Thyroid gland (tissue), 4 donors: ENCODE measurements at places on chromosomes 4 and X. TPM values are rescaled to one million over a fixed set of nuclear protein-coding genes. Genes with fewer than 3 reads are reported as not detected.

NAA15 gene
- 22.4 TPM for total RNA-seq

CXCL3 gene
- 0.59 TPM for total RNA-seq

CAPN6 gene
- 0.13 TPM for total RNA-seq

ZXDA gene
- total RNA-seq = 13.1 TPM

ARX gene
- not detected for total RNA-seq

ATP10D gene
- 55.6 TPM for total RNA-seq

CXCL10 gene
- not detected for total RNA-seq

SUPT20HL1 gene
- total RNA-seq = not detected

DDX53 gene
- not detected for total RNA-seq

RNF4 gene
- 32.8 TPM for total RNA-seq

RHOXF1 gene
- total RNA-seq = not detected

CD38 gene
- 3.7 TPM for total RNA-seq

HPRT1 gene
- 13.4 TPM for total RNA-seq

FSTL5 gene
- not detected for total RNA-seq

PFKFB1 gene
- total RNA-seq = 1.1 TPM

ADGRL3 gene
- 0.67 TPM for total RNA-seq

VSIG4 gene
- total RNA-seq = 29.4 TPM

GRCh38 chrX:19303256-19303880 lies 40.4 kb upstream of the PDHA1 start:
- no peak for DNase-seq

GRCh38 chrX:155893521-155893920 lies 12.4 kb downstream of the VAMP7 start:
- no peak for DNase-seq

GRCh38 chr4:24244663-24245490 lies 339.5 kb downstream of the DHX15 start:
- peak; percentile 24 for DNase-seq

- no peak for DNase-seq
These were observed 59.3 kb downstream of the NLGN4X start for GRCh38 chrX:6169407-6169806.

- DNase-seq = no peak
These were observed at the start of gene CDX4 for GRCh38 chrX:73446831-73447230. TSS of gene CDX4 (plus strand) at chrX:73447053. CDS start at chrX:73447254, 201 bp downstream.

- DNase-seq = no peak
These were observed 52.8 kb upstream of the TAB3 start for GRCh38 chrX:30941898-30942297.

- no peak for DNase-seq
These were observed 124.9 kb downstream of the CBLL2 start for GRCh38 chrX:22397566-22397965.

GRCh38 chr4:182924497-182924896 lies 7.3 kb upstream of the DCTD start:
- DNase-seq = no peak

DNA sequence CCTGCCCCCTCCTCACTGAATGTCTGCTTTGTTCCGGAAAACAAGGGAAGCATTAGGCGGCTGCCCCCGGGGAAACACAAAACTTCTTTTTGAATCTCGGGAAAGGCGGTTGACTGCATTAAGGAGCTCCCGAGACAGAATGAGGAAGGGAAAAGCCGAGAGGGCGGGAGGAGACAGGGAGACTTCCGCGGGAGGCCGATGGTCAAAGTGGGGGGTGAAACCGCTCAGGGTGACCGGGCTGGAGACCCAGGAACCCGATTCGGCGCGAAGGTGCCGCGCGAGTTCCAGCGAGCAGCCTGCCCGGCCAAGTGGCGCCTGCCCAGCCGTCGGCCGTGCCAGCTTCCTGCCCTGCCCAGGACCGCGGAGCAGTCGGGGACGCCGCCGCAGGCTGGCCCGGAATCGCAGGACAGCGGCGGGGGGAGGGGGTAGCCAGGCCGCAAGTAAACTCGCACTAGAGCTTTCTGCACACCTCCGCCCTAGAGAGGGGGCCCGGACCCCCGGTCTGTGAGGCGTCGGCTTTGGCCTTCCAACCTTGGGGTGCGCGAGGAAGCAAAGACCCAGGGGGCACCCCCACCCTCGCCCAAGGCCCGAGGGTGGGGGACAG lies 55.1 kb upstream of the BCOR start:
- DNase-seq = peak; percentile 81

DNA sequence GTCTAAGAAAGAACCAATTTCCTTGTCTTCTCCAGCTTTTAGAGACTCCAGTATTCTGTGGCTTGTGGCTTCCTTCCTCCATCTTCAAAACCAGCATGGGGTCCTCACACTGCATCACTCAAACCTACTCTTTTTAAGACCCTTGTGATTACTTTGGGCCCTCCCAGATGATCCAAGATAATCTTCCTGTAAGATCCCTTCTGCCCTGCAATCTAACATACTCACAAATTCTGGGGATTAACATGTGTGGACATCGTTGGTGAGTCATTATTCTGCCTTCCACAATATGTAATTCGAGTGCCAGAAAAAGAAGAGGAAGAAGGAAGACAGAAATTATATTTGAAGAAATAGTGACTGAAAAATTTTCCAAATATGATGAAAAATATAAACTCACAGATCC lies 47.9 kb downstream of the BEND4 start:
- DNase-seq = no peak

- DNase-seq = no peak
These were observed 100.1 kb downstream of the EIF4E start for GRCh38 chr4:98828801-98829200.

GRCh38 chr4:147741190-147741788 lies 9.4 kb downstream of the ARHGAP10 start:
- no peak for DNase-seq

DNA sequence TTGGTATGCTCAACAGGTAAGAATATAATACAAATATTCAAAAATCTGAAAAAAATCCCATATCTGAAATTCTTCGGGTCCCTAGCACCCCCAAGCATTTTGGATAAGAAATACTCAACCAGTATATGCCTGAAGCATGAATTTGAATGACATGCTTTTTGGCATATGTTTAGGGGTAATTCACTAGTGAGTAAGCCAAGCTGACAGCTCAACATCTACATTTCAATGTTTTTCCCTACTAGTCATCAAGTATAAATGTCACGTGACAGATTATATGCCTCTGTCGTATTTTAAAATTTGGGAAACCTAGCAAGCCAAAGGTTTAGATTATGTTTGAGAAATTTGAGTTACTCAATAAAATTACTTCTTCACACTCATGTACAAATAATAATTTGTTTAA lies 125.1 kb downstream of the FGF16 start:
- DNase-seq = no peak

- DNase-seq = no peak
These were observed 22.0 kb downstream of the CXCL8 start for GRCh38 chr4:73762409-73762808.

DNA sequence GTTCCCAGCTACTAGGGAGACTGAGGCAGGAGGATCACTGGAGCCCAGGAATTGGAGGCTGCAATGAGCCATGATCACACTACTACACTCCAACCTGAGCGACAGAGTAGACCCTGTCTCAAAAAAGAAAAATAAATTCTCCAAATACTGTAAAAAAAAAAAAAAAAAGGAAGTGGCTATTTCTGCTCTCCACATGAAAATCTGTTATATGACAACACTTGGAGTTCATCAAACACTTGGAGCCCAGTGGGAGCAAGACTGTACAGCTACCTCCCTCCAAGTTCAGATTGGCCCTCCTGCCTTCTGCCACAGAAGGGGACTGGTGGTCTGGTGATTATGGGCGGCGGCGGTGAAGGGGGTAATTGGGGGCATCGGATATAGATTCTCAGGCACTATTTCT lies 9.0 kb upstream of the CLDN34 start:
- DNase-seq = no peak

- no peak for DNase-seq
These were observed 1496.3 kb downstream of the PCDH7 start for GRCh38 chr4:32216502-32216901.

- no peak for DNase-seq
These were observed 7.4 kb downstream of the ARHGAP10 start for GRCh38 chr4:147739239-147739823.

DNA sequence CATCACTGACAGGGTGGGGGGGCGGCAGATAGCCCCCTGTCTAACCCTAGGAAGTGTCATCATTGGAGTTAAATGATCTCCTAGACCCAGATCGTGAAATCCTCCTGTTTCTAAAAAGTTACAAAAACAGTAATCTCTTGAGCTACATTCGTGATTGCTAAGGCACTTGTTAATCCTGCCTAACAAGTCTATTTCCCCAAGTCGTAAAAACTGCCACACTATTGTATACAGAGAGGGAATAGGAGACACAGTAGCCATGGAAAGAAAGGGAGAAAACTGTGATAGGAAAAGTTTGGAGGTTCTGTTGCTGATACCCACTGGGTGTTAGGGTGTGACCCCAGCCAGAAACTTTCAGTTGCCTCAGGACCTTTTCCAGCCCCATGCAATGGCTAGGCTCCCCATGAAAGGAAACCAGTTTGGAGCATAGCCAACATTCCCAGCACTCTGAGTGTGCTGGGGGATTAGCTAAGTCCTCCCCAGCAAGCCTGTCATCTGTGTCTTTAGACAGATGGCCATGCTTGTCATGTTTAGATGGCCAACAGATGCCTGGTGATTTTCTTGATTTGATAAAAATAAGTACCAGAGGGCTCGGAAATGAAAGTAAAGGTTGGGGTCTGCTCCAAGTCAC lies 63.3 kb upstream of the ANXA10 start:
- no peak for DNase-seq

DNA sequence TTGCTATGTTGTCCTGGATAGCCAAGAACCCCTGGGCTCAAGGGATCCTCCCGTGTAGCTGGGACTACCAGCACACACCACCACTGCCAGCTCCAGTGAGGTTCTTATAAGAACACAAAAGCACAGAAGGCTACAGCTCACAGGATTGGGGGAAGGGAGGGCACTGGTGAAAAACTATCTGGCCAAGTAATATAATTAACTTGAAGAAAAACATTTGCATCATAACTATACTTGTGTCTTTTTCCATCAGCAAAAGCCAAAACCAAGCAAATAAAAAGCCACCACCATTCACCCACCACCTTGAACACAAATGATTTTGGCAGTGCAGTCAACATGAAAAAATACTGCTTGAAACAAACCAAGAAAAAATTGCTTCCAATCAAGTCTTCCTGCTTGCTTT lies 188.2 kb downstream of the MAML3 start:
- DNase-seq = peak; percentile 60

DNA sequence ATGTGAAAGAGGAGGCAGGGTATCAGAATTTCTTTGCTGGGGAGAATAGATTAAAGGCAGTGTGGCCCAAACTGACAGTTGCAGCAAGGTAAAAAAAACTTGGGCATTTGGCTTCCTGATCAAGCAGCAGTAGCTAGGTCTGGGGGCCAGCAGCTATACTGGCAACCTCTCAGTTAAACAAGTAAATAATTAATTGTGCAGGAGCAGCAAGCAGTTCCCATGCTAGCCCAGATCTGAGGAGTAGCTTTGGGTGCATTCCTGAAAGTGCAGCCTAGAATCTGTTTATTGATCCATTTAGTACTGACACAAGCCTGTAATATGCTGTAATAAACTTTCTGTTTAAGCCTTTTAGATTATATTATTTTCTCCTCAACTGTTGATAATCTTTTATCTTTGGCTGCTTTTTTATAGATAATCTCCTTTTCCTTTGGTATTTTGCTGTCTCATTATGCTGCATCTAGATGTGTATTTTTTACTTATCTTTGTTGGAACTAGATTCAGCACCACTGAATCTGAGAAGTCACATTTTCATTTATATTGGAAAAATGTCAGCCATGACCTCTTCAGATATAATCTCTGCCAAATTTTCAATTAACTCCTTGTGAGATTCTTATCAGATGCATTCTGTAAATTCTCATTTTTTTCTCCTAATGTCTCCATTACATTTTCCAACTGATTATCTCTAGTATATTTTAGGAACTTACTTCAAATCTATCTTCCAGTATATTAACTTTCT lies 276.3 kb downstream of the STPG2 start:
- no peak for DNase-seq

GRCh38 chr4:101972791-101973190 lies 182.3 kb downstream of the BANK1 start:
- DNase-seq = no peak

- peak; percentile 79 for DNase-seq
These were observed 142.6 kb downstream of the EGF start for GRCh38 chr4:110055158-110055768.
